ENCODE measurements at places on chromosomes 5 and 9.

GRCh38 chr5:181170996-181171395 is 23.6 kb downstream of the OR2V2 start:
- DNase-seq: no peak

- no peak for DNase-seq
Measured at GRCh38 chr9:71790296-71790695, 22.0 kb upstream of the CEMIP2 start.

DNA sequence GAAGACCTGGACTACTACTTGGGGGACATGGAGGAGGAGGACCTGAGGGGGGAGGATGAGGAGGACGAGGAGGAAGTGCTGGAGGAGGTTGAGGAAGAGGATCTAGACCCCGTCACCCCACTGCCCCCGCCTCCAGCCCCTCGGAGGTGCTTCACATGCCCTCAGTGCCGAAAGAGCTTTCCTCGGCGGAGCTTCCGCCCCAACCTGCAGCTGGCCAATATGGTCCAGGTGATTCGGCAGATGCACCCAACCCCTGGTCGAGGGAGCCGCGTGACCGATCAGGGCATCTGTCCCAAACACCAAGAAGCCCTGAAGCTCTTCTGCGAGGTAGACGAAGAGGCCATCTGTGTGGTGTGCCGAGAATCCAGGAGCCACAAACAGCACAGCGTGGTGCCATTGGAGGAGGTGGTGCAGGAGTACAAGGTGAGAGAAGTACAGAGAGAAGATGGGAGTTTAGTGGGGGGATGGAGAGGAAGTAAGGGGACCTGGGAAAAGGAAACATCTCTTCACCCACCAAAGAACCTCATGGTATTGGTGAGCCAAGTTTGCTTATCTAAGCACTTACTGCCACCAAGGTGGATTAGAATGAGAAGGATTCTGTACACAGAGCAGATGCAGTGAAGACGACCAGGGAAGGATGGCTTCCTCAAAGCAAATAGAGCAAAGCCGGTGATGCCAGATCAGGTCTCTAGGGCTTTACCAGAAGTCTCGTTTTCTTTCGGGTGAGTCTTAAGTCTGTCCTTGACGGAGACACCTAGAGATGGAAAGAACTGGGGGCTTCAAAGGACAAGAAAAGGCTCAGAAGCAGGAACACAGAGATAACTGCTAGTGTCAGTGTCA is 1.5 kb downstream of the TRIM41 start:
- no peak for DNase-seq

DNA sequence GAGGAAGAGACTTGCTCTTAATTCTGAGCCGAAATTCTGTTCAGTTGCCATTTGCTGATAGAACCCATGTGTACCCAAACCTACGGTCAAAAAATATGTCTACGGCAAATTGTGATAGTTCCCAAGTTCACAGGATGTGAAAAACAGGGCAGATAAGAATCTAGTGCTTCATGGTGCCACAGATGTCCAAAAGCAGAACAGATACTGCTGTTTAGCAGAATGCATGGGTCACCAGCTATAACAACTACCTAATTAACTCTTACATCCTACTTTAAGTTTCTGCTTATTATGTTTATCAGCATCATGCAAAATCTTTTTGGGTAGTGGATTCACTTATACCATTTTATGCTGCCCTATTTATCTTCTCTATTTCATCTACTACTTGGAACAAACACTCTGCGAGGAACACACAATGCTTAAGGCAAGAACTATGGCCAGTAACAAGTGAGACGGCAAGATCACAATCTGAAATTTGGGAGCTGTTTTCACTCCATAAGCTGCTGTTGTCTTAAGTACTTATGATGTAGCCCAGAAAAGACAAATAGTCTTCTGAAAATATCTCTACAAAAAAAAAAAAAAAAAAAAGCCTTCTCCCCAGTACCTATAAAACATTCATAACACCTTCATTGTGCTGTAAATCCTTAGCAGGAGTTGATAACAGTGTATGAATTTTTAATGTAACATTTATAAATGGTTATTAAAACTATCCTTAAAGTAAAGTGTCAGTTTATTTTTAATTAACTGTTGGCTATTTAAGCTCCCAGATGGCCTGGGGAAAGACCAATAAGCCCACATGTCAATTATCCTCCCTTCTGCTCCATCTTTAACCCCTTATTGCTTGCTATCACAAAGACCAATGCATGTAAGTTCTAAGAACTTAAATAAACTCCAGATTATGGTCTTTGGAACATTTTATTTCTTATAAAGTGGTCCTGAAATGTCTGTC is 232.3 kb downstream of the TLR4 start:
- DNase-seq: no peak

- no peak for DNase-seq
Measured at GRCh38 chr9:115158661-115159481, 40.9 kb upstream of the TNC start.

DNA sequence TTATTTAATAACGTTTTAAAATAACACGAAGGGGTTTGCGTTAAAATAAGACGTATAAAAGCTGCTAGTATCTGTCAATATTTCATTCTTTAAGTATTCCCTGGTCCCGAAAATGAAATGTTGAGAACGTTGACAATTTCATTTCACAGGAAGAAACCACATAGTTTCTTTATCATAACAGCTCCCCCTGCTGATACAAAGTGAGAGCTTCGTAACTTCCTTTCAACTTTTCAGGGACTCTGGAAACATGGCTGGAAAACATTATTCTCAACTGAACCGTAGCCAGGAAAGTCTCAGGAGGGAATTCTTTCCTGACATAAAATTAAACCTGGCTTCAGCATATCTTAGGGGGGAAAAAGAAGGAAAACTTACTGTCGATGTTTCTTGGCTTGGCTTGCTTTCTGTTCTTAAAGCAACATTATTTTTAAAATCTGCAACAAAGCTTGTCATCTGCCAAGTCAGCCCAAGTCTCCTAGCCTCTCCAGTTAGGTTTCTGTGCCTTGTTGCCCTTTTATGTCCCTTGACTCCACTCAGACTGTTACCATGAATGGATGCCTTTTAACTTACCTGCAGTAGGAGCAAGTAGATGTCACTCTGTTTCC is 122.9 kb upstream of the DAB2 start:
- no peak for DNase-seq

DNA sequence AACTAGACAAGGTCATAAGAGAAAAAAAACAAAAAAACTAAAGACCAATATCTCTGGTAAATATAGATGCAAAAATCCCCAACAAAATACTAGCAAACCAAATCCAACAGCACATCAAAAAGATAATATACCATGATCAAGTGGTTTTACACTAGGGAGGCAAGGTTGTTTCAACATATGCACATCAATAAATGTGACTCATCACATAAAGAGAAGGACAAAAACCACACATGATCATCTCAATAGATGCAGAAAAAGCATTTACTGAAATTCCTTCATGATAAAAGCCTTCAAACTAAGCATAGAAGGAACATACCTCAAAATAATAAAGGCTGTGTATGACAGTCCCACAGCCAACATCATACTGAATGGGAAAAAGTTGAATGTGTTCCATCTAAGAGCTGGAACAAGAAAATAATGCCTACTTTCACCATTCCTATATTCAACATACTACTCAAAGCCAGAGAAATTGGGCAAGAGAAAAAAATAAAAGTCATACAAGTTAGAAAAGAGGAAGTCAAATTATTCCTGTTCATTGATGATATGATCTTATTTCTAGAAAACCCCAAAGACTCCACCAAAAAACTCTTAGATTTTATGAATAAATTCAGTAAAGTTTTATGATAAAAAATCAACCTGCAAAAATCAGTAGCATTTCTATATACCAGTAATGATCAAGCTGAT is 72.2 kb upstream of the FAM169A start:
- no peak for DNase-seq

DNA sequence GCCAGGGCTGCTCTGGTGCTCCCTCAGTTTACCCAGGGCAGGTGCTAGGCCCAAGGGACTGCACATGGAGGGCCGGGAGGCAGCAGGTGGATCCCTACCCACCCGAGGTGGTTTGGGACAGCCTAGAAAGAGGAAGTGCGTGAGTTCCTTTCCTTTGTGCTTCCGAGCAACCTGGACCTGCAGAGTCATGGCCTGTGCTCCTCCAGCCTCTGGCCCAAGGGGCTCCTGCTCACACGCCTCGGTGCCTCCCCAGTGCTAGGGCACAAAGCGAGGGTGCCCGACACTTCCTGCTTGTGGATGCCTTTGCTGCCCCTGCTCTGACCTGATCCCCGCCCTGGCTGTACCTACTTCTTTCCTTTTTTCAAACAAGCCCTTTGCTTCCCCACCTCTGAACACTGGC is 79.3 kb downstream of the RXRA start:
- no peak for DNase-seq

DNA sequence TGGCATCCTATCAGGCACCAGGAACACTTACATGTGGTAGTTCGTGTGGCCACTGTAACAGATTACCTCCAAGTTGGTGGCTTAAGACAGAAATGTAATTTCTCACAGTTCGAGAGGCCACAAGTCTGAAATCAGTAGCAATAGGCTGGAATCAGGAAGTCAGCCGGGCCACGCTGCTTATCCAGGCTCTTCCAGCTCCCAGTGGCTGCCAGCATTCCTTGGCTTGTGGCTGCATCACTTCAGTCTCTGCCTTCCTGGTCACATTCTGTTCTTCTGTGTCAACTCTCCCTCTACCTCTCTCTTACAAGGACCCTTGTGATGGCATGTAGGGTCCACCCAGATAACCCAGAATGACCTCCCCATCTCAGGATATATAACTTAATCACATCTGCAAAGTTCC is 78.7 kb upstream of the MSX2 start:
- DNase-seq: no peak

DNA sequence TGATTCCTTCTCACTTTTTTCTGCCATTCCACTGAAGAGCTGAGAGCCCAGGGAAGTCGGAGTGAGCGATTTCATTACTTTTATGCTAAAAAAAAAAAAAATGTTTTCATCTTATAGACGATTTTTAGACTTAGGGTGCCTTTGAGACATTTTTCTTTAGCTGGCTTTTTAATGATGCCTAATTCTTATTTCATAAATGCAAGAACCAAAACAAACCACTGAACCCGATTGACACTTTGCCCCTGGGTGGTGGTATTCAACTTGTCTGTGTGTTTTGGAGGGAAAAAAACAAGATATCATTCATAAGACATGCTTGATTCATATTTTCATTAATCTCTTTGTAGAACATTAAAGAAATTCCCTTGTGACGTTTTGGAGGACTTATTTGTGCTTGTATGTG is 2.4 kb downstream of the TLE4 start:
- no peak for DNase-seq

DNA sequence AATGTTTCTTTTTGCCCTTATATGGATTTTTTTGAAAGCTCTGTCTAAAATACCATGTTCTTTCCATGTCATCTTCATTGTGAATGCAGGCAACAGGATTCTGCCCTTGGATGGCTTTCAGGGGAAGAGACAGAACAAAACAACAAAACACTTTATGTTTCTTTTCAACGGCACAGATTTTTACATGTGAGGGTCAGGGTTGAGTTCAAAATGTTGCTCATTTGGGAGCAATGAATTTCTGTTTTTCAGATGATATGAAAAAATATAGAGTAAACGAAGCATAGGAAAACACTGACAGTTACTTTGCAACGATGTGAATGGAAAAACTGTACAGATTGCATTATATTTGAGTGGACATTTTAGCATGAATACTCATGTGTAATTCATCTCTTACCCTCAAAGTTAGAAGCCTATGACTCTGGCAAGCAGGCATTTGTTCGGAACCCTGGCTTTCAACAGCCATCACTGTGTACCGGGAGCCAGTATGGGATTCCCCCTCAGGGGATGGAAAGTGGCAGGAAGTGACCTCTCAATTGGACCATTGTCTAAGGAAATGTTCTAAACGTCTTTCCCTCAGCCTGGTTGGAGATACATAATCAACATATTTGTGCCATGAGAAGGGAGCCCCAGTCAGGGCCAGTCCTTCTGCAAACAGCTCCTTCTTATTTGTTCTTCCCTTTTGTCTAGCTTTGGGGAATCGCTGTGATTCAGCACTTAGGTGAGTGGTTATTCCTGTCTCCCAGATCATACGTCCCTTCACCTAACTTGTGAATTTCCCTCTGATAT is 153.9 kb upstream of the MEF2C start:
- no peak for DNase-seq

DNA sequence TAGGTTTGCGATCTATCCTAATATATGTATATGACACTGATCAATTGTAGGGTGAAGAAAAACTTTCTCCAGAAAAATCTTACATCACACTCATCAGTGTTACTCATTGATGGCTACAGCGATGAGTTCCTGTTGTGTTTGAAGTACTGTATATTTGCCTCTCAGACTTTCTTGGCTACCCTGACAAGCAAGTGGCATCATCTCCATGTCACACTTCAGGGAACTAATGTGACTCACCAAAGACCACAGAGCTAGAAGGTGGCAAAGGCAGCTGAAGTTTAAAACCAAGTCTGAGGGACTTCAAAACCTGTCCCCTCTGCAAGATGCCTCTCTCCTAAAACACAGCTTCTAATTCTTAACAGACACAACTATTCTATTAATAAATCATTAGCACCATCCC is 451.4 kb downstream of the CTNND2 start:
- no peak for DNase-seq

DNA sequence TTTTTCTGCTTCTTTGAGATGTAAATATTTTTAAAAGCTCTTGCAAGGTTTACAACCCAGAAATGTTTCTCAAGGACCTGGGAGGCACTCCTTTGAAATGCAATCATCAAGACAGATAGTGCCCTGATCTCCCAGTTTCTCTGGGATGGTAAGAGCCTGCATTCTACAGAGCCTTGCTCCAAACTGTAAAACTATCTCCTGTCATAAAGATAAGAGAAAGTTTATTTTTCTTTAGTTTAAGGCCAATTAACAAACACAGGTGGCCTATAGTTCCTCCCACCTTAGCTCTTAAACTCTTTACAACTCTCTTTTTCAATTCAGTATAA is 1231.1 kb upstream of the NUDT12 start:
- no peak for DNase-seq

- no peak for DNase-seq
Measured at GRCh38 chr9:34651876-34652601, at the start of gene IL11RA. TSS of gene IL11RA (plus strand) at chr9:34652185. CDS start at chr9:34655218, 3,033 bp downstream.

DNA sequence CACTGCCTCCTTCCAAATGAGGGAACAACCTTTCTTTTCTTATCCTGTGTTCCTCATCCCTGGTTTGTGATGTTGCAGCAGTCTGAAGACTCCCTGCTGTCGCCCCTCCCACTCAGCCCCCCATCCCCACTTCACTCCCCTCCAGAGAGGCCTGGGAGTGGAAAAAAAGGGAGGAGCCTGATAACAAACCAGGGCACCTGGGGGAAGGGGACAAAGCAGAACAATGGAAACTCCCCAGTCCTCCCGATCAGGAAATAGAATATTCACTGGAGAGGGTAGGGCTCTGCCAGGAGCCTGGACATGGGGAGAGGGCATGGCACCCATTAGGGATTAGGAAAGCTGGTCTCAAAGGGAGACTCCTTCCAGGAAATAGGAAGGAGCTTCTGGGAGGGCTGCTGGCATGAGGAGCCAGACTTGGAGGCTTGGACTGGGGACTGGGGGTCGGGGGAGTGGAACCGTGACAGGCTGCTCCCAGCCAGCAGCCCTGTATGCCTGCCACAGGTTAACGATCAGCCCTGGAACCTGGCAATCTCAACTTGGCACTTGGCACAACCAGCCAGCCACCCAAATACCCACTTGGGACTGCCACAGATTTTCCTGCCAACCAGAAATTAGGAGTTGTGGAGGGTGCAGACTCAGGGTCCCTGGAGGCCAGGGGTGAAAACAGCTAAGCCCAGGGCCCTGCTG is 20.0 kb downstream of the PCDH1 start:
- no peak for DNase-seq

Measured in effector memory CD4-positive, alpha-beta T cell (primary cell).